ENCODE measurements at places on chromosomes 16 and 17.

DNA sequence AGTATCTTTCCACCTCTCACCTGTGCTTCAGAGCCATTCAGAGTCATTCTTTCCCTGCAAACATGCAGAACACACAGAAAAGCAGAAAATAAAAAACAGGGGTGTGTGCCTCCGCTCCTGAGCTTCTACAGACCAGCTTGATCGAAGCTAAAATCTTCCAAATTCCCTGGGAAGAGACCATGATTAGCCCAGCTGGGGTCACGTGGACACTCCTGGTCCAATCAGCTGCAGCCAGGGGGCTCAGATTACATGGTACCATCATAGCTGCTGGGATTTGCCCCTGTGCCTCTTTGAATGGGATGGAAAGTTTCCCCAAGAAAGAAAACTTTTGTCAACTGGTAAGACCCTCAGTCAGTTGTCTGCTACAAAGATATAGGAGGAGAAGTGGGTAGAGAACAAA is 159.9 kb downstream of the TMEM114 start:
- no peak for DNase-seq

DNA sequence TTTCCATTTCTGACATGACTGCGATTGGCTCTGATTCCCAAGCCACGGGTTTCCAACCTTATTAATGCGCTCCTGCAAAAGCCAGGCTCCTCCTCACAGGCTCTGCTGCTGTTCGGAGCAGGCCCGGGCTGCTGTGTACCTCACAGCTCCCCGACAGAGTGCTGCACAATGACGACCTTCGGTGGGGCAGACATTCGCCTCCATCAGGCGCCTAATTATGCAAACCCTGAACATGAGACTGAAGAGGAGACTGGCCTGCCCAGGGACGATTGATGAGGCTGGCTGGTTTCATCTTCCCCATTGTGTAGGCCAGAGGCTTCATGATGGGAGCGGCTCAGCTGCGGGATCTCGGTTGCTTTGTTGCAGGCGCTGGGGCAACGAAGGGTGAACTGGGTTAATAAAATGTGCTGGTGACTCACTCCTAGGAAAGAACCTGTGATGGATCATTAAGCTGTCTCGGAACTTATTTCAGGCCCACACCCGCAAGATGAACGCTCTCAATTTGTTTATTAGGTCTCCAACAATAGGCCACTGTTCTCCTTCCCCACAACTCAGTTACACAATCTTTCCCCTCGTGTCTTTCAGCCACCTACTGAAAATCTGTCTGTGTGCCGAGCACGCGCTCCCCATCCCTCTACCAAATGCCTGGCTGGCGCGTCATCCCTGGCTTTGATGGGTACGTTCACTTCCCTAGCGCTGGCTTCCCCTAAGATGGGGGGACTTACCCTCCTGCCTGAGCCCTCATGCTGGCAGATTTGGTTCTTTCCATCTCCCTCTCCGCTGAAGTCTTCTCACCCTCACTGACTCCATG is 27.2 kb upstream of the TOB1 start:
- DNase-seq: no peak

GRCh38 chr16:85508993-85509392 is 104.1 kb upstream of the GSE1 start:
- no peak for DNase-seq

- no peak for DNase-seq
These were observed 200.2 kb downstream of the RBFOX3 start for GRCh38 chr17:79410681-79411080.

- DNase-seq: no peak
These were observed 103.3 kb downstream of the SLC39A11 start for GRCh38 chr17:72989074-72989610.

DNA sequence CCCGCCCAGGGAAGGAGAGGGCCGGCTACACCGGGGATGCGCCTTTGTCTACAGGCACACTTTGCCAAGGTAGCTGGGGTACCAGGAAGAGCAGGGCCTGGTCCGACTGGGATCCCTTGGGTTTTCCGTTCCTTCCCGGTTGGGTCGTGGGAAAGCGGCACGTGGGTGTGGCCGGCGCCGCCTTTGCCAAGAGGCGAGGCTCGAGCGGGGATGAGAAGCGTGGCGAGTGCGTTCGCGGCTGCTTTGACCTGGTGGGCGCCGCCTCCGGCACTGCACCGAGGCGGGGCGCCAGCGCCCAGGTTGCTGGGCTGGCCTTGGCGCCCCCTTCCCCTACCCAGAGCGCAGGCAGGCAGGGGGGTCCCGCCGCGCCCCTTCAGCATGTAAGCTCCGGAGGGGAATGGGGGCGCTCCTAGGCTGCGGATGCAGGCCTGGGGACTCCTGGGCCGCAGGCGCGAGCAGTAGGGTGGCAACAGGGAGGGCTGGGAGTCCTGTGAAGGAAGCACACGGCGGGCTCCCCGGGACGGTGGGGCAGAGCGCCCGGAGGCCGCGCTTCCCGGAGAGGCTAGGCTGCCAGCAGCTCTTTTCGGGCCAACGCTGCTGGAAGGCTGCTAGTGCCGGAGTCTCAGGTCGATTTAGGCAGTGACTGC is 2.0 kb downstream of the HAS3 start:
- DNase-seq: no peak

DNA sequence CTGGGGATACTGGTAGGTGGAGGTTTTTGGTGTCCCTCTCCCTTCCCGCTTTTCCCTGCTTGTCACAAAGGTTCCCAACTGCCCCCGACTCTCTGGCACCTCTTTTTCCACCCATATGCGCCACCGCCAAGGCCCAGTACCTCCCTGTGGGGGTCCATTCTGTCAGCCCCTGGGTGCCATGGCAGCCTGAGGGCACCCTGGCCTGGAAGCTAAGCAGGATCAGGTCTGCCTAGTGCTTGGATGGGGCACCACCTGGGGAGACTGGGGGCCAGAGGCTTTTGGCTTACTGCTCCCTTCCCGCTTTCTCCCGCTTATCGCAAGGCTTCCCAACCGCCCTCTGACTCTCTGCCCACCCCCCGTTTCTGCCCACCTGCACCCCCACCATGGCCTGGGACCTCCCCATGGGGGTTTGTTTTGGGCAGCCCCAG is 2286.4 kb downstream of the TP53TG3F start:
- no peak for DNase-seq

- no peak for DNase-seq
These were observed 296.6 kb upstream of the MYOCD start for GRCh38 chr17:12369065-12369464.

DNA sequence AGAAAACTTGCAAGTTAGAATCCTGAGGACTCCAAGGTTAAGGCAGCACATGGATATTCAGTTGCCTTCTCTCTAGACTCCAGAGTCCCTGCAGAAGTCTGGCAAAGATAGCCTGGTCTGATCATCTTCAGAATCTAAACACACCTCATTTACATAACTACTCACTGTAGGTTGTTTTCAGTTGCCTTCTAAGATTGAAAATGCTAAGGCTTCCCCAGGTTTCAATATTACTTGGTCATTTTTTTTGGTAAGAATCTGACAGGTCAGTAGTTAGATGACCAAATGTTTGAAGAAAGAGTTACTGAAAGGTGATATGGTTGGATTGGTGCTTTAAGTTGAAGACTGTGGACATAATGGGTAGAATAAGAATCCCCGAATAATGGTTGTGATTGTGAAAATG is 205.4 kb upstream of the KCNJ16 start:
- no peak for DNase-seq

DNA sequence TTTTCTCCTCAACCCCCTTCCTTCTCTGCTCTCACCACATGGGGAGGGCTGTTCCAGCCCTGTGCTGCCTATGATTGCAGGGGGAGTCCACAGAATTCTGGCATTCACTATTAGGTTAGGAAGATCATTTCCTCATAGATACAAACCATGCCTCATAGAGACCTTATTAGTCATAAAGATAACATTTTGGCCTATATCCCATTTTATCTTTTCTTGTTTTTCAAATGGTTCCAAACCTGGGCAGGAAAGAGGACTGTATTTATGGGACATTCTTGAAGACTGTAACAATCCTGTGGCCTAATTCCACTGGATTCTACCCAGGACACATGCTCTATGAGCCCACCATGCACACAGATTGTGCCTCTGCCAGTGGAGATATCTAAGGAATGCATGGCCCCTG is 51.7 kb downstream of the ASIC2 start:
- DNase-seq: no peak

DNA sequence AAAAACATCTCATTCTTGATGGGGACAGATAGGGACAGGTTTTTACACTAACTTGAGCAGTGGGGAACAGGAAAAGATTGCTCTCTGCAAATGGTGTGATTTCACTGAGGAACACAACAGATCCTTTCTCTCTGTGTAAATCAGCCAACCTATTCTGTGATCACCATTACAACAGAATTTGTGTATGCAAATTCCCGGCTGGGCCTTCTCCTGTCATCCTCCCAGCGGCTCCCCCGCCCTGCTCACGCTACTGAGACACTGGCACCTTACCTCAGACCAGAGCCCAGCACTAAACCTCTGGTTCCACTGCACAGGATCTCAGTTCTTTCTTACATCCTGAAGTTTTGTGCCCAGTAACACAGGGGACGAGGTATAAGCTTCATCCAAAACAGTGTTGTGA is 97.0 kb upstream of the FA2H start:
- no peak for DNase-seq

DNA sequence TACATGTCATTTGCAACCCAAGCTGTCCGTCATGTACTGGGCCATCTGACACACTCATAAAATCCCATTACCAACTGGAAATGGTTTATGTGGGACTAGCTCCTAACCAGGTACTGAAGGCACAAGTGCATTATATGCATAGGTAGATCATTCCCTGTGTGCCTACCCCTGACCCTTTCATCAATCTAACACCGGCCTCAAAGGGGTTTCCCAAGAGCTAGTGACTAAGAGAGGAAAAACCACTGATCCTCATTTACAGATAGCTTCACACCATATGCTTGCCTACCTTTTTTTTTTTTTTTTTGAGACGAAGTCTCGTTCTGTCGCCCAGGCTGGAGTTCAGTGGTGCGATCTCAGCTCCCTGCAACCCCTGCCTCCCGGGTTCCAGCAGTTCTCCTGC is 449.8 kb downstream of the SLC39A11 start:
- DNase-seq: no peak

- DNase-seq: peak; percentile 66
These were observed at the start of gene RNF157 for GRCh38 chr17:76240461-76241203. Gene RNF157 (minus strand): TSS chr17:76240493. CDS start chr17:76240240, 253 bp downstream.

GRCh38 chr17:4598776-4599504 is 14.6 kb downstream of the SMTNL2 start:
- no peak for DNase-seq

- no peak for DNase-seq
These were observed 1.4 kb downstream of the CBLN1 start for GRCh38 chr16:49280105-49280741.

DNA sequence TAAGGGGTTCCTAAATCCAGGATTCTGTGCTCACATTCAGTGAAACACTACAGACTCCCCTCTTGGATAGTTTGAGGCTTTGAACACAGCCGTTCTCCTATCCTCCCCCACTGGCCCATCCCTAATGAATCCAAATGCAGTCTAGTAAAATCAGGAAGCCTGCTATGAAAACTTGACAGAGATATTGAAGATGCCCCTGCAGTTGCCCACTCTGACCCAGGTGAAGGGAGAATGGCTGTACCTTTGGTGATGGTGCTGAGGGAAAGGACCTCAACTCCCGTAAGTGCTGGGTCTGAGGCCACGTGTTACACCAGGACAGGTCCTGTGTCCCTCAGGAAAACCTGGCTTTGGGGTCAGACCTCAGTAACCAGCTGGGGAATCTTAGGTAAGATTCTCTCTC is 54.4 kb downstream of the SF3B3 start:
- DNase-seq: no peak

DNA sequence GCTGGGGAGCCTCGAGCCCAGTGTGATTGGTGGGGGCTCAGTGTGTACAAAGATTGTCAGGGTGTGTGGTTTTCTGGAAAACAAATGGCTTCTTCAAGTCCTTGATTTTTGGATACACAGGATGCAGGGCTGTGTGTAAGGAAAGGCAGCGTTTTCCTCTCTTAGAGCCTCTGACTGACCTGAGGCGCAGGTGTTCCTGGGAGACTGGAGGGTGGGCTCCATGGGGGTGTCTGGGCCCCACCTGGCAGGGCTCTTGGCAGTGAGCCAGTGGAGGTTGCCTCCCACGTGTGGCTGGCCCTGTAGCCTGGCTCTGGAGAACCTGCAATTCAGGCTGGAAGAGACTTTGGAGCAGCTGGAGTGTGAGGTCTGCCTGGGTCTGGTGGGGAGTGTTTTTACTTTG is 5.0 kb downstream of the FOXK2 start:
- no peak for DNase-seq

GRCh38 chr17:34579979-34580684 is 750 bp downstream of the TMEM132E start:
- DNase-seq: no peak

- peak; percentile 72 for DNase-seq
These were observed 23.8 kb downstream of the COTL1 start for GRCh38 chr16:84593825-84594724.

GRCh38 chr17:80068301-80069222 is 32.1 kb downstream of the CCDC40 start:
- no peak for DNase-seq

- DNase-seq: no peak
These were observed 143.0 kb downstream of the GAS7 start for GRCh38 chr17:10055262-10055975.

DNA sequence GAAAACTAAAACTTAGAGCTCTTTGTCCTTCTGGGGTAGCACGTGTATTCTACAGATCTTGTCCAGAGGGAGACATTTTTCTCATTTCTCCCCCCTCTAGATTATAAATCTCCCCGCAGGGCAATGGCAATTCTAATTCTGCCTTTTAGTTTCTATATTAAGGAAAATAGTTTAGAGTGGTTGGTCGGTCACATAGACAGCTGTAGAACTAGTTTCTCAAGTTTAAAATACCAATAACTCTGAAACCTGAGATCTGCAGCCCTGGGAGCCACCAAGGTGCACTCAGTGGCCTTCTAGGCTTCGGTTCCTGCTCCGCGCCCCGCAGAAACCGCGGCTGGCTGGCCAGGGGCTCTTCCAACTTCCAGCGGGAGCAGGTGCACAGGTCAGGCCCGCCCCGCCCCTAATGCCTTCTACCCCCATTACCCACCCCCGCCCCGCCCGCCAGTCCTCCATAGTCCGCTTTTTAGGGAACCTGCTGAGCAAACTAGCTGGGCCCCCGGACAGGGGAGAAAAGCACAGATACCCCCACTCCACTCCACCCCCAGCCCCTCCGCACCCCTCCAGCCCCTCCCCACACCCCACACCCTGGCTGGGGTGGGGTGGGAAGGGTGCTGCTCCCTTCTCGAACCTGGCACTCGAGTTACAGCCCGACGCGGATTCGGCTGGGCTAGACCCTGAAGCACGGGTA is 431 bp downstream of the SLFN11 start:
- DNase-seq: no peak

- no peak for DNase-seq
These were observed 61.5 kb upstream of the B4GALNT2 start for GRCh38 chr17:49071106-49071505.

- no peak for DNase-seq
These were observed 2.0 kb upstream of the GSE1 start for GRCh38 chr16:85611194-85611443.

- no peak for DNase-seq
These were observed 1.7 kb downstream of the TBKBP1 start for GRCh38 chr17:47695429-47696376.

GRCh38 chr17:3685174-3685573 is 10.8 kb downstream of the P2RX5 start:
- DNase-seq: no peak
